ENCODE measurements at places on chromosomes 4 and X. TPM values are rescaled to one million over a fixed set of nuclear protein-coding genes. Genes with fewer than 3 reads are reported as not detected.

MGARP gene
- total RNA-seq, result not detected

SCRG1 gene
- total RNA-seq, result not detected

SLC10A4 gene
- not detected for total RNA-seq

SUPT20HL2 gene
- not detected for total RNA-seq

POU3F4 gene
- total RNA-seq, result not detected

EIF4E gene
- 68.4 TPM for total RNA-seq

CCNB3 gene
- total RNA-seq, result 0.25 TPM

SUPT20HL1 gene
- not detected for total RNA-seq

F8 gene
- total RNA-seq, result 2.9 TPM

N4BP2 gene
- total RNA-seq, result 39.8 TPM

SPANXA2 gene
- total RNA-seq, result not detected

PFKFB1 gene
- total RNA-seq, result 0.65 TPM

GABRG1 gene
- not detected for total RNA-seq

ATP1B4 gene
- total RNA-seq, result not detected
